ENCODE measurements at places on chromosomes 13 and 19.

DNA sequence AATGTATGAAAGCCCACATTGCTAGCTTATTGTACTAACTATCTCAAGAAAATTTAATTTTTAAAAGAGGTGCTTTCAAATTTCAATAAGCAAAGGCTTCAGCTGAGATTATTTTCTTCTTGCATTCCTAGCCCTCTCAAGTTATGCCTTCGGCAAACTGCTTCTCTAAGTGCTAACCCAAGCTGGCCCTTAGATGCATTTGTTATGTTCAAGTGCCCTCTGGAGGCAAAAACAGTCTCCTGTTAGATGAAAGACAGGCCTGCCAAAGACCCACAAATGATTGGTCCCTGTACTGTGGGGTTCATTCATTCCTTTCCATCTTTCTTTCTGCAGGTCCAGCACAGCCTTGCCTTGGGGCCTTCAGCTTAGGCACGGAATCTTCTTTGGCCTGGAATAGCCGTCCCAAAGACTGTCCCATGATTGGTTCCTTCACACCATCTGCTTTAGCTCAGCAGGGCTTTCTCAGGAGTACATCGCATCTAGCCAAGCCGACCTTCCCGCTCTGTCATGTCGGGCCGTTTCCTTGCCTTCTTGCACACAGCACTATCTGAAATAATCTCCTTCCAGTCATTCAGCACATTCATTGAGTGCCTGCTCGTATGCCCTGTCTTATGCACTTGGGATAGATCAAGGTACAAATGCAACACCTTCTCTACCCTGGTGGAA, 26.4 kb upstream of the TPTE2 start:
- DNase-seq = no peak

DNA sequence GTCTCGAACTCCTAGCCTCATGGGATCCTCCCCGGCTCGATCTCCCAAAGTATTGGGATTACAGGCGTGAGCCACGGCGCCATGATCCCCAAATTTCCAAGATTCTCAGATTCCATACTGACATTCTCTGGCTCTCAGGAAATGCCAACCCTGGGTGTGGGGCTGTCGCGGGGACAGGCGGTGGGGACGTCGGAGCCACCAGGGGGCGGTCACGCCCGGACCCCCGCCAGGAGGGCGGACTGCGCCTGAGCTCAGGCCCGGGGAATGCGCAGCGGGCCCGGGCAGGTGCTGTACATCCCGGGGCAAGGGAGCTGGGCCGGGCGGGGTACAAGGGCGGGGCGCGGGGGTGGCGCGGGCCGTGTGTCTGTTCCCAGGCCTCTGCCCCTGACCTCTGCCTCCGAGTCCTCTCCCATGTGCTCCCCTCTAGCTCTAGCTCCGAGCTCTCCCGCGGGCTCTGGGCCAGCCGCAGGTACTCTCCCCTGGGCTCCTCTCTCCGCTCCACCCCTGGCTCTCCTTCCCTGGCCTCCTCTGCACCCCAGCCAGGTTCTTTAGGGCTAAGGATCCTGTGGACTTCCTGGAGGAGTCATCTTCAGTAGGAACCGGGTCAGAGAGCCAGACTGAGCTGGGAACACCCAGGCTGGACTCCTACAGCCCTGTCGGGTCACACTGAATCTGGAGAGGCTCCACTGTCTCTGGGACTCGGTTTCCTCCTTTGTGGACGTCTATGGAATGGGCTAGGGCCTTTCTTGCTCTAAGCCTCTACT, 2.4 kb downstream of the PPP1R13L start:
- no peak for DNase-seq

- no peak for DNase-seq
Measured at GRCh38 chr13:98232456-98232855, 55.4 kb upstream of the RNF113B start.

DNA sequence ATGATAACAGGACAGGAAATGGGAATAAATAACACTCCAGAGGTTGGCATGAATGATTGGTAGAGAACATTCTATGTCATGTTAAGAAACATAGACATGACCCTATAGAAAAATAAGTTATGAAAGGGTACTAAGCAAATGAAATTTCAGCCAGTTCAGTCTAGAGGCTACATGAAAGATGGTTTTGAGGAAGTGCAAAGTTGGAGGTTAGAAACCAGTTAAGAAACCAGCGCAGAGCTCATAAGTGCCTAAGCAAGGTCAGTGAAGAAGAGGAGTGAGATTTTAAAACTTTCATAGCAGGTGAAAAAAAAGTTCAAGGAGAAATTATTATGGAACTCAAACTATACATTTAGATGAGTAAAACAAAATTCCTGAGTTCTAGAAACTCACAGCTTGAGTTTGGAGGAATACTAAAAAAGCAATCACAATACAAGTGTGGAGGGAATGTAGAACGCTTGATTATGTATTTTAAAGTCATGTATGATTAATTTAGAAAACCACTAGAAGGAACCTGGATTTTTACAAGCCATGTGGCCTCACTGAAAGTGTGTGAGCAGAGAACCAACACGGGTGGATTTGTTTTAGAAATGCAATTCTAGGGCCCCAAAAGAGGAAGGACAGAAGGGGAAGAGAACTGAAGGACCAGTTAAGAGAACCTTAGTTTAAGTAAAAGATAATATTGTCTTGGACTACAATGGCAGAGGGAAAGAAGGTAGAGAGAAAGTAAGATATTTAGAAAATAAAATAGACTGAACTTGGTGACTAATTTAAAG, 162.4 kb downstream of the PCDH20 start:
- no peak for DNase-seq

GRCh38 chr19:39082745-39083598, 1.2 kb upstream of the ACP7 start:
- no peak for DNase-seq

DNA sequence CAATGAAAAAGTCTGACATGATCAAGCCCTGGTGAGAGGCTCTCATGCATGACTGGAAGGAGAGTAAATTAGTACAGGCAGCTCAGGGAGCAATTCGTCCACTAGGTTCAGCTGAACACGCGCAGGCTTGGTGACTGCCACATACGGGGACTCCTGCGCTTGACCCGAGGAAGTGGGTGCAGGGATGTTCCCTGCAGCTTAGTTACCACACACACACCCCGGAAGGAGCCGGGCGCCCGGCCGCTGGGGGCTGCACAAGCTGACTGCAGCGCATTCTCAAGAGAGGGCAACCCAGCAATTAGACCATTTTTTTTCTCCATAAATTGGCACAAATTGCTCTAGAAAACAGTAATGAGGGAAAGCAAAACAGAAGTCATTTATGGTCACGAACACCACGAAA, 23.0 kb upstream of the MIER2 start:
- DNase-seq = no peak

GRCh38 chr13:19763618-19764017, 19.1 kb downstream of the PSPC1 start:
- no peak for DNase-seq

GRCh38 chr19:3656073-3656746, 29.6 kb upstream of the CACTIN start:
- DNase-seq = no peak

DNA sequence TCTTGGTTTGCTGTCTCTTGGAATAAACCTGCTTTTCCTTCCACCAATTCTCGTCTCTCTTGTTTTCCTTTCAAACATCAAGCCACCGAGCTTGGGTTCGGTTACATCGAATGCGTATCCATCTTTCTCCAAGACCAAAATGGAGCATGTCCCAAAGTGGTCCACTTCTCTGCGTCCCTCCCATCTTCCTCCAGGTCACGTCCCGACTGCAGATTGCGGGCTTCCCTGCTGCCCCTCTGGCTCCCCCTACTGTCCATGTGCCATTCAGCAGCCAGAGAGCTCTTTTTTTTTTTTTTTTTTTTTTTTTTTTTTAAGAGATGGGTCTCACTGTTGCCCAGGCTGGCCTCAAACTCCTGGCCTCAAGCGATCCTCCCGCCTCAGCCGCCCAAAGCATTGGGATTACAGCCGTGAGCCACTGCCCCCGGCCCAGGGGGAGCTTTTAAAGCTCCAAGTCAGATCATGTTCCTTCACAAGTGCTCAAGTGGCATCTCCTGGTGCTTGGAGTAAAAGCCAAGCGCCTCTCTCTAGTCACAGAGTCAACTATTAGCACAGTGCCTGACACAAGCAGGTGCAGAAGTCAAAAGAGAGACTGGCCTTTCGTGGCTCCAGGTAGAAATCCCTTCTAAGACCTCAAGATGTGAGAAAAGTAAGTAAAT, 10.0 kb downstream of the COL5A3 start:
- no peak for DNase-seq

DNA sequence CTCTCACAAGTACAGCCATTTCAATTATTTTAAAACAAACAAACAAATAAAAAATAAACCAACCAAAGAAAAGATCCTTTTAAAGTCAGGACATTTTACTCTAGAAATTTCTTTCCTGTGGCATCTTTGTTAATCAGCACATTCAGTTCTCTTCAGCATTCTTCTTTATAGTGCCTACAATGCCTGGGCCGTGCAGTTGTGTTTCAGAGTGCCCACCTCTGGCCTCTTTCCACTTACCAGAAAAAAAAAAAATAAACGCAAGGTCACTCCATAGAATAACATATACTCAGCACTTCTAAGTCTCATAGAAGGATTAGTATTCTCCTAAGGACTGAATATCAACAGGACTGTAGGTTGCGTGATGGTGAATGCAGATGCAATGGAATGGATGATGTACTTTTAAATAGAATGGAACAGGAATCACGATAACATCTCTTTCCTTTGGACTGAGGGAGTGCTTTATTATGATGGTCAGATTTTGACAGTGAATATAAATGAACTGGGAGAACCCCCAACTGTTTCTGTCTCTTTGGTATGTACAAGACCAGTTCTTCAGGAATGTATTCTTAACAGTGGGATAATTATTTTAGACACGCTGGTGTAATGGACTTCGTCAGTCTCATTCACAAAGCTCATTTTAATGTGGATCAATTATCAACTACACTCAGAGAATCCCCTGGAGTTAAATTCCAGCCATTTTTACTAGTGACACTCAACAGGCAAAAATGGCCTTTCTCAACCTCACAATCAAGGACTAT, 125.0 kb upstream of the NBEA start:
- no peak for DNase-seq
